Purkinje cell (primary cell): ENCODE measurements at places on chromosomes 6 and 20. TPM values are rescaled to one million over a fixed set of nuclear protein-coding genes. Genes with fewer than 3 reads are reported as not detected.

DDX43 gene
- polyA plus RNA-seq = not detected in 2 replicates

STMND1 gene
- 0.79 TPM in 1 of 2 replicates, not detected in the other for polyA plus RNA-seq

BANF2 gene
- polyA plus RNA-seq = 13.3 and 21.1 TPM in 2 replicates

HAO1 gene
- polyA plus RNA-seq = not detected in 2 replicates

AIF1 gene
- 2.7 TPM in 1 of 2 replicates, not detected in the other for polyA plus RNA-seq

SLA2 gene
- not detected in 2 replicates for polyA plus RNA-seq

KCNK15 gene
- polyA plus RNA-seq = 0.58 and 2.7 TPM in 2 replicates

CPXM1 gene
- not detected in 2 replicates for polyA plus RNA-seq

IL17F gene
- polyA plus RNA-seq = 7.1 and 12.9 TPM in 2 replicates

VSTM2L gene
- 19.3 and 23.6 TPM in 2 replicates for polyA plus RNA-seq

PHACTR3 gene
- 15.5 and 23.0 TPM in 2 replicates for polyA plus RNA-seq

FABP7 gene
- 164 and 244 TPM in 2 replicates for polyA plus RNA-seq
